ENCODE measurements at places on chromosomes 2 and 18.

DNA sequence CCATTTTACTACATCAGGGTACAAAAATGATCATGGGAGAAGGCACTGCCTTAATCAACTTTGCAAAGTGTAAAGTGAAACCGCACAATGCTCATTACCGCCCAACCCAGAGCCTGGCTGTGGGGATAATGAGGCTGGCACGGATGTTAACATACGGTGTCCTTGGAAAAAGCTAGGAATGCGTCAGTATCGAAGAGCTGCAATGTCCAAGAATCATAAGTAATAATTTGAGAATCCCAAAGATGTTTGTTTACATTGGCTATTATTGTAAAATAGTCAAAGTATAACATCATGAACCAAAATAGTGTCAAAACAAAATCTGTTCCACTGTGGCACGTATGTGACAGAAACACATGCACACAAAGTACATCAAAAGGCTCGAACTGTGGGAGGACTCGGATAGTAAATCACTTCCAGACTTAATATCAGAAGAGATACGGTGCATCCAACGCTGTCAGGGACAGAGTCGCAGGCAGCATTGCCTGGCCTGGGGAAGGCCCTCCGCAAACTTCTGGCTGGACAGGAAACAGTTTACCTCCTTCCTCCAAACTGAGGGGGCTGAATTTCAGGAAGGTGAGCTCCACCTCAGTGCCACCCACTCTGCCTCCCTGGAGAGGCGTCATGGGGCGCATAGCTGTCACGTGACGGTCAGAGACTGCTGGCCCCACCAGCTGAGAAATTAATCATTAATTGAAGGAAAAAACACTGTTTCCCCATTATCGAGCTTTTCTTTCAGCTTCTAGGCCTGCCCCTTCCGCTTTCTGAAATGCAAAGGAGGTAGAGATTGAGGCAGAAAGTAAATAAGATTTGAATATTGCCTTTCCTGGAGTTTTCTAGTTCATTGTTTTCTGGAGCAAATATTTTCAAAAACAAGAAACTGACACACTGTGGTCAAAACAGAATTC, 1.8 kb upstream of the ID2 start:
- DNase-seq = no peak

- no peak for DNase-seq
Measured at GRCh38 chr2:176601066-176601465, 331.8 kb downstream of the MTX2 start.

DNA sequence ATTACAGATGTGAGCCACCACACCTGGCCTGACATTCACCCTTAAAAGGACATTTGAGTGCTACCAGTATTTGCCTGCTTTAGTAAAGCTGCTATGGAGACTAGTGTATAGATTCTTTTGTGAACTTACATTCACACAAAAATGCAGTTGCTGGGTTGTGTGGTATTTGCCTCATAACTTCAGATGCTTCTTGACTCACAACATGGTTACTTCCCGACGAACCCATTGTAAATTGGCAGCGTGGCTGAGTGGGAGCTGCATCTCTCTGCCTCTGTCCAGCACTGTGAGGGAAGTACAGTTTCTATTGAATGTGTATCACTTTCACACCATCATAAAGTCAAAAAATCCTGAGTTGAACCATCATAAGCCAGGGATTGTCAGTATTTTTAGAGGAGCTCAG, 56.9 kb downstream of the RRM2 start:
- DNase-seq = no peak

GRCh38 chr2:64327510-64328414, 126.2 kb upstream of the LGALSL start:
- DNase-seq = peak; percentile 65

DNA sequence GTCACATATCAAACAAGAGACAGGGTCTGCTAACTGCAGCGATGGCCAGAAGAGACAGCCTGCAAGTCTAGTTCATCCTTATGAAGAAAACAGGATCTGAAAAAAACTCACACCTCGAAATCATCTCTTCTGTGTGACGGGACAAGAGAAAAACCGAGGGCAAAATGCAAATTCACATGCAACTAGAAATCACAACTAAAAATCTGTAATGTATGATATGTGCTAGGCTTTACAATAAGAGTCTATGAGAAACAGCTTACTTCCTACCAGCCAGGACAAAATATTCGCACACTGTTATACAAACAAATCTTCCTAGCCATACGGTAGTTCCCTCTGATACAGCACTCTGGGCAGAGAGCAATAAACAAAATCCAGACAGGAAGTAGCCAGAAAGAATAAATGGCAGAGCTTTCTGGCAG, 48.8 kb downstream of the ANKRD44 start:
- DNase-seq = no peak

- no peak for DNase-seq
Measured at GRCh38 chr2:180715044-180715443, 265.4 kb upstream of the UBE2E3 start.

GRCh38 chr18:49988733-49989132, 175.4 kb upstream of the ACAA2 start:
- DNase-seq = no peak

- no peak for DNase-seq
Measured at GRCh38 chr2:83364264-83364663, 1094.8 kb downstream of the SUCLG1 start.

DNA sequence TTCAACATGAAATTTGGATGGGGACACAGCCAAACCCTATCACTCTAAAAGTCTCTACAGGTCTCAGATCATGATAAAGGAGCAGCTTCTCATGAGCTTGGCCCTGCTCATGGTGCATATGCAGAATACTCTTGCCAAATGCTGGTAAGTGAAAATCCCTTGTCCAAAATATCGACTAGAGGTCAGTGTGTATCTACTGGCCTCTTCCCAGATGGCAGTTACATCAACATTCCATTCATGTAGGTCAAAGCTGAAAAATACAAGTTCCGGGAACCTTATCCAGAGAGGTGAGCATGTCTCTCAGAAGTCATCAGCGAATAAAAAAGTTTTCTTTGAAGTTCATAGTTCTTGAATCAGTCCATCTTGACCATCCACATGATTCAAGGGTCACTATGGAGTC, 7.6 kb upstream of the NT5C1B start:
- no peak for DNase-seq

- DNase-seq = peak; percentile 78
Measured at GRCh38 chr2:28348149-28348567, 44.5 kb upstream of the FOSL2 start.

DNA sequence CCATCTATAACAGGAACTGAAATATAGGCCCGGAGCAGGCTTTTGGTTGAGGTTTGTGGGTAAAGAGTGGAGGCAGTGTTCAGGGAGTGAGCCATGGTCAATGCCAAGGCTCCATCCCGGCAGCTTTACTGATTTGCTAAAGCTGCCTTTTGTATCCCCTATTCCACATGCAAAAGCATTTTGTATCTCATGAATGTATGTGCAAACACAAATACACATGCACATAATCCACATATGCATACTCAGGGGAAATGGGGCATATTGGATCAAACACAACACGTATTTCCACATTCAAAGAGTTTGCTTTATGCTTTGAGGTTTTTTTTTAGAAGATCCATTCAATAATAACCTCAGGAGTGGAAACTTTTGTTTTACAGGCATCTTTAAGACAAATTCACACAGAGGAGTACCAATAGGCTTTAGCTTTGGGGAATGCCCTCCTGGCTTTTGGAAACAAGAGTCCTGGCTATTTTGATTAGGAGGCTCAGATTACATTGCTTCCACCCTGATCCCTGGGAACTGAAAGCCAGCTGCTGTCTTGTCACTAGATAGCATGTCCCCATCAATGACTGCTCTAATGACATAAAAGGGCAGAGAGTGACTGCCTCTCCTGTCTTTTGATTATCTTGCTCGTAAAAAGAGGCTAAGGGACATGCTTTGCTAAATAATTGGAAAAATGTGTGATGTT, 263.2 kb downstream of the EN1 start:
- no peak for DNase-seq

DNA sequence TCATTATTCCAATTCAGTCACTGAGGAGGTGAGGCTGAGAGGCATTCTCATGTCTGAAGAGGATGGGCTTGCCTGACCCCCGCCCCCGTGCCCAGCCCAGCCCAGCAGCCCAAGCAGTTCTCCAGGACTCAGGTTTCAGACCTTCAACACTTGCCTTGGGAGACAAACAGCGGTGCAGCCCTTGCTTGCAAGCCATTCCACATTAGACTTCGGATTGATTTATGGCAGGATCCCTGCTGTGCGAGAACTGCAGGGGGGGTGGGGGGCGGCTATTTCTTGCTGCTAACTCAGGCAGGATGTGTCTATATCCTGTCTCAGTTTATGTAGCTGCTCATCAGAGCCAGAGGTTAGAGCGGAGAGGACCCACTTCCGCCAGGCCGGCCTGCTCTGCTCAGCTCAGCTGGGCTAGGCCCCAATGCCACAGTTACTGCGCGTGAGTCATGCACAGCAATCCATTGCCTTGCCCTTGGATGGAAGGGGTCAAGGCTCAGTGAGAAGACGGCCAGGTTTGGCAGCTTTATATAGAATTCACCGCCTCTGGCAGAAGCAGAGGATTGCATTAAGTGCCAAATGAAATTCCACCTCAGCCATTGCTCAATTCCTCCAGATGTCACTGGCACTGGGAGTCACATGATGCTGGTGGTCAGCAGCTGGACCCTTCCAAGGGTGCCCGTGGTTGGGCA, 1.8 kb downstream of the GYPC start:
- DNase-seq = peak; percentile 79

DNA sequence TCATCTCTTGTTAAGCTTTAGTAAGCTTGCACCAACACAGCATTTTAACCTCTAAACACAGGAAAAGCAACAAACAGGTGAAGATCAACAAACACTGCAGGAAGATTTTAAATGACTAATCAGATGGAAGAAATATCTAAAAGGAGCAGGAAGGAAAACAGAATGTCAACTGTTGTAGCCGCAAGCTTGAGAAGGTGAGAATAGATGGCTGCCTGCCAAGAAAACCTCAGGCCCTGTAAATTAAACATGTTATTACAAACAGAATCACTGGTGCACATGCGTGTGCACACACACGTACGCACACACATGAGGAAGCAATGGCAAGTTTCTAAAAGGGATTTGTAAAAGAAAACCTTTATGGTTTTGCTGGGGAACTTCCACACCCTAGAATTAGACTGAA, 257.8 kb upstream of the GALNT5 start:
- DNase-seq = no peak

DNA sequence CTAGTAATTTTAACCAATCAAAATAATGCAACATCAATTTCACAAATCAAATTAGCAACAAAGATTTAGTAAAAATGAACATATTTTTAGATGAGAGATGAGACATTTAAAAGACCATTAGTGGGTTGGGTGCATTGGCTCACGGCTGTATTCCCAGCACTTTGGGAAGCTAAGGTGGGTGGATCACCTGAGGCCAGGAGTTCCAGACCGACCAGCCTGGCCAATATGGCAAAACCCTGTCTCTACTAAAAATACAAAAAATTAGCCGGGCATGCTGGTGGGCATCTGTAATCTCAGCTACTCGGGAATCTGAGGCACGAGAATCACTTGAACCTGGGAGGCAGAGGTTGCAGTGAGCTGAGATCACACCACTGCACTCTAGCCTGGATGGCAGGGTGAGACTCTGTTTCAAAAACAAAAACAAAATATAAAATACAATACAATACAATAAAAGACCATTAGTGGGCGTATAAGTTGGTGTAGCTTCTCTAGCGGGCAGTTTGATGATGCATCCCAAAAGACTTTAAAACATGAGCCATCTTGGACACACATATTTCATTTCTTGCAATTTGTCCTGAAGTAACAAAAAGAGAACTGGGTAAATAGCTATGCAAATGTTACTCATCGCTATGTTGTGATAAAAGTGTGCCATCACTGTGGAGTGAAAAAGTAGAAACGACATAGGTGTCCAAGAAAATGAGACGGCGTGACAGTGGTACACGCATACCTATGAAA, 101.8 kb downstream of the COL6A3 start:
- no peak for DNase-seq

GRCh38 chr2:236440110-236440881, 129.3 kb upstream of the ACKR3 start:
- no peak for DNase-seq

GRCh38 chr2:26274058-26274613, 29.4 kb downstream of the HADHB start:
- peak; percentile 13 for DNase-seq

DNA sequence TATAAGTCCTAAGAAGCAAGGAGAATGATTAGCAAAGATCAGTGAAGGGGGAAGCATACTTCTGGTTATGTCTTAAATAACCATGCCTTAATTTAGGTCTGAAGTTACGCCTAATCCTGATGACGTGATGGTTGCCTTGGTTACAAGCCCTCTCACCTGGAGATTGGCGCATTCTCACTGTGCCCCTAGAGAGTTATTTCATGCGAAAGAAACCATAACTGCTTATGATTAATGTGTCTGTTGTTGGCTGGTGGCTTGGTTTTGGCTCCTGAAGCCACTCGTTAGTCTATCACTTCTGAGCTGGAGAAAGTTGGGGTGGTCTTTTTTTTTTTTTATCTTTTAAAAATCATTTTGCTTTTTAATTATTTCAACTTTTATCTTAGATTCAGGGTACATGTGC, 47.0 kb downstream of the TNFRSF11A start:
- DNase-seq = no peak

DNA sequence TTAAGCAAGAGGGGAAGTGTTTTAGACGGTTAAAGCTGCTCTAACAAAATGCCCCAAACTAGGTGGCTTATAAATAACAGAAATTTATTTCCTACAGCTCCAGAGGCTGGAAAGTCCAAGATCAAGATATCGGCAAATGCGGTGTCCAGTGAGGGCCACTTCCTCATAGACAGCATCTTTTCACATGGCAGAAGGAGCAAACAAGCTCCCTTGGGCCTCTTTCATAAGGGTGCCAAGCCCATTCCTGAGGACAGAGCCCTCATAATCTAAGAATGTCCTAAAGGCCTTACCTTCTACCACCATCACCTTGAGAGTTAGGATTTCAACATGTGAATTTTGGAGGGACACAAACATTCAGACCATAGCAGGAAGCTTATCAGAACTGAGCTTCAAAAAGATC, 57.3 kb upstream of the PPP1CB start:
- DNase-seq = no peak

DNA sequence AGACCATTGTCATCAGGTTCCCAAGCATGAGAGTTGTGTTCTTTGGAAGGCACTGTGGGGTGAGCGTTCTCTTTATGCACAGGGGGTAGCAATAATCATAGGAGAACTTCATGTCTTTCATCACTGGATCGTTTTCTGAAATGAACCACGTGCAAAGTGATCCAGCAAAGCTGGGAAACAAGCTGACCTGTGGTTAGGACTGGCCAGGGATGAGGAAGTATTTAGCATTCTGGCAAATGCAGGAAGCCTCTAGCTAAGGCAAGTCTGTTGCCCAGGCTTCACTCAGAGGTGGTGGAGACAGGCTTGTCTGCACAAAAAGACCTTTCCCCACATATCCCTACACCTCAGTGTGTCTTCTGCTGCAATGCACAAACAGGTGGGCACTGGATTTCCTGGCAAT, 58.6 kb downstream of the MMADHC start:
- DNase-seq = no peak

Data from CD4-positive, alpha-beta T cell treated with Interferon gamma for 1 hour (primary cell).